ENCODE measurements at places on chromosomes 4 and X.

DNA sequence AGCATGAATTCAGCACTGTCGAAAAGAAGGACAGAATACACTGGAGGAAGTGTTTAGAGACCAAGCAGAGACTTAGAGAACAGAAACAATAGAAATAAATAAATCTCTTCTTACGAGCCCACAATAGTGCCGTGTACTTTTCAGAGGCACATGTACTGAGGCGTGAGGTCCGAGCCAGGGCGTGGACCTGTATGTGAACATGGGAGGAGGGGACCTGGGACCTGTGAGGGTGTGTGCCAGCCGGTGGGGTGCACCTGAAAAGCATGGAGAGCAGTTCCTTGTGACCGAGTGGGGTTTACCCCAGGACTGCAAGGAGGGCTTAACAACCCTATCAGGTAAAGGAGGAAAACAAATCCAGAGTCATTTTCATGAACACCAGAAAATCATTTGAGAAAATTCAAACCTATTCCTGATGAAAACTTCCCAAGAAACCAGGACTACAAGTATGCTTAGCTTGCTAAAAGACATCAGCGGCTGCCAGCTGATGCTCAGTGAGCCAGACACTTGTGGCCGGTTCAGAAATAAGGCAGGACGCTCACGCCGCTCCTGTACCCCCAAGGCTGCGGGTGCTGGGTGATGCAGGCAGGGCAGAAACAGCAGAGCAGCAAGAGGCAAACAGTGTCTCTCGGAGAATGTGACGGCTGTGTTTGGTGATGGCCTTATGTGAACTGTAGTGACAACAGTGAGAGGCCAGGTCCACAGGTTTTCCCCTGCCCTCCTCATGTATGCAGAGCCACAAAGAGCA is 37.1 kb downstream of the NELFA start:
- ATAC-seq, result no peak

DNA sequence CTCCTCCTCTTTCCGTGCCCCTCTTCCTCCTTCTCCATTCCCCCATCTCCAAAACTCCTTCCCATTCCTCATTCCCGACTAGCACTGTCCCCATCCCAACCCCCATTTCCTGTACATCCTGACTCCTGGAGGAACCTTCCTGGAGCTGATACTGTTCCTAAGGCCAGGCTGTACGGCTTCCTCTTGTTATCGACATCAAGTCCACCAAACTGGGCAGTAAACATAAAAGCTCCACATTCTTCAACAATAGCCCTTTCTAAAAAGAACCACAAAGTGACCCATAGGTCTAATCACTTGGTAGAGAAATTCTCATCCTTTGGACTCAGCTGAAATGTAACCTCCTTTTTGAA is 22.9 kb downstream of the AWAT2 start:
- no peak for ATAC-seq

DNA sequence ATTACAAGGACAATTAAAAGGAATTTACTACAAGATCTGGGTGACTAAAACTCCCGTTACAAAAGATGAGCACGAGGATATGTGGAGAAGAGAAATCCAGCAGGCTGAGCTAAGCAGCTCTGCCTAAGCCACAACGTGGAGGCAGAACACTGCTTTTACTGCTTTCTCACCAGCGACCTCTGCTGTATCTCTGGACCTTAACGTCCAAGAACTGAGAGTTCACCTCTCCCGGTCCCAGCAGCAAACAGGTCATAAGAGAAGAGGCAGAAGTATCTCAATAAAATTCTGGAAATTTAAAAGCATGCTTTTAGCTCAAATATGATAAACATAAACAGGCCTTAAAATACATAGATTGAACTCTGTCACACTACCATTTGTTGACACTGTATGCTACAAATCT is 81.0 kb downstream of the ADGRA3 start:
- ATAC-seq, result no peak

DNA sequence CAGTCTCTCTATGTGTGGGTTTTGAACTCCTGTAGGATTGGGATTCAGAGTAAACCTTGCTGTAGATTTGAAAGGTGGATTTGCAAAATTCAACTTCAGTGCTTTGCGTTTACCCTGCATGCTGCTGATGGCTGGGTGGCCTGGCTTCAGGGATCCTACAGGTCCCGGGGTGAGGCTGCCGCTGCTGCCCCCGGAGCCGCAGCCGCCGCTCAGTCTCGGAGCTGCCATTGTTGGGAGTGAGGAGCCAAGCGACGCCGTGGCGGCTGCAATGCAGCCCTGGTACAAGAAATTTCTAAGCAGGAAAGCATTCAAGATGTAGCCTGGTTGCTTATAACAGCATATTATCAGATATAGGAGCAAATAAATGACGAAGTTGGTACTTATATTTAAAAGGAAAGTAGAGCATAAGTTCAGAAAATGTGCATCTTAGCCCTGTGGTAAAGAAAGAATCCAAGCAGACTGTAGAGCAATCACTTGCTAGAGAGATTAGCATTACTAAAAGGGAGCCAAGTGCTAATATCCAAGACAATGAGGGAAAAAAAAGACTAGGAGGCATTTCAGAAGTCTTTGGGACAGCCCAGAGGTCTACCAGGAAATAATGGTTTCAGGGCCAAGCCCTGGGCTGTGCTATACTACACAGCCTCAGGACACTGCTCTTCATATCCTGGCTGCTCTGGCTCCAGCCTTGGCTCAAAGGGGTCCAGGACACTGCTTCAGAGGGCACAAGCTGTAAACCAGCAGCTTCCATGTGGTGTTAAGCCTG is 36.9 kb upstream of the CHIC1 start:
- ATAC-seq, result no peak

DNA sequence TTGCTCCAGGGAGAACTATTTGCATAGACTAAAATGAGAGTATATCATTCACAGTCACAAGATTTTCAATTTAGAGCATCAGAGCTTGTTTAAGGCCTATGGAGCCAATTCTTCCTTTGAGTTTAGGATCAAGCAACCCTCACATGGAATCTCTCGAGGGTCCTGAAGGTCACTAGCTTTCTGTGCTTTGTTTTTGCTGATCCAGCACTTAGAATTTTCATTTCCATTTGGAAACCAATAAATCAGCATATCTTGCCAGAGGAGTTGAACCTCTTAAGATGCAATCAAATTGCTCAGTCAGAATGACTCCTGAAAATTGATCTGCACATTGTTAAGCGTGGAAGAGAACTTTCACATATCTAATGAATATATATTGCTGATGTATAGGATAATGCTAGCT is 1039.6 kb downstream of the PDHA2 start:
- no peak for ATAC-seq

DNA sequence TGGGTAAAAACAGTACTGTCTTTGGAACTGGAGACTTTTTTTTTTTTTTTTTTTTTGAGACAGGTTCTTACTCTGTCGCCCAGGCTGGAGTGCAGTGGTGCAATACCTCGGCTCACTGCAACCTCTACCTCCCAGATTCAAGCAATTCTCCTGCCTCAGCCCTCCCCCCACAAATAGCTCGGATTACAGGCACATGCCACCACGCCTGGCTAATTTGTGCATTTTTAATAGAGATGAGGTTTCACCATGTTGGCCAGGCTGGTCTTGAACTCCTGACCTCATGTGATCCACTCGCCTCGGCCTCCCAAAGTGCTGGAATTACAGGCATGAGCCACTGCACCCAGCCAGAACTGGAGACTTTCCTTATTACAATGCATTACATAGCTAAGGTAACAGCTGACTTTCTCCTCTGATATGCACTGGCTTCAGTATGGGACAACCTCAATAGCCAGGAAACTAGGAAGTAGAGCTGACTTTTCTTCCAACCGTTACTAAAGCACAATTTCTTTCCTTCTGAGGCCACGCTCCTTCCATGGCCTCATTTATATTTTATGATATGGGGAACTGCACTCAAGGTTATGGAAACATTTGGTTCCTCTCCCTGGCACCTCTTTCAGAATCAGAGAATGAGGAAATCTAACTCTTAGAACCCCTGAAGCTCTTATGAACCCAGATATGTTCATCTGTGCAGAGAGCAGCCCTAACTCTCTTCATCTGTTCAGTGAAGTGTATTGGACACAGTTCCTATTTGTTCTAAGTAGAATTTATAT is 53.5 kb upstream of the FAM9B start:
- ATAC-seq, result no peak

DNA sequence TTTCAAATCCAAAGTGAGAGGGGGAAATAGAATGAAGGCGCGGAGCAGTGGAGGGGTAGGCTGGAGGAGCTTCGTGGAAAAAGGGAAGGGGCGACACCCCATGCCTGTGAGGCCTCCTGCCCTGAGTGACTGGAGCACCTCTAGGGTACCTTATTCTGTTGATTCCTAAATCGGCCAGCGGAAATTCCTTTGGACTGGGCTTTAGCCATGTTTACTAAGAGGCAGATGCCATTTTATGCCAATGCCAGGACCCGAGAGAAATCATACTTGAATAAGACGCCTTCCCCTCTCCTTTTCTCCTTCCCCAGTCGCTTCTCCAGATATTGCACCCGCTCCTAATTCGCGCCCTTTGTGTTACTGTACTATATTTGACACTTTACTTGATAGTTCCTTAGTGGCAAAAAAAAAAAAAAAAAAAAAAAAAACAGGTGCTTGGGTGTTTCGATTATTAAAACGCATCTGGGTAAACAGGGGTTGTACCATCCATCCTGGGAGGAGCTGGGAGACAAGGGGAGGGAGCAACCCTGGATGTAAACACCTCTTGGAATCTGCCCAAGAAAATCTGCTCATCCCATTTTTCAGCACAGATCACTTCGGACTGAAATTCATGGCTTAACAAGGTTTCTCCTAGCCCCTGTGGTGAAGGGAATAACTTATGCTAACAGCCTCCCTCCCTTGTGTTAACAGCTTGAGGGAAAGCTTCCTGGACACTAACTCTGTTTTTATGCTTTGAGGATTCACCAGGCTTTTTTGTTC is 1.5 kb downstream of the BMP3 start:
- no peak for ATAC-seq

GRCh38 chr4:38149997-38150671 is 189.9 kb downstream of the PTTG2 start:
- ATAC-seq, result no peak

DNA sequence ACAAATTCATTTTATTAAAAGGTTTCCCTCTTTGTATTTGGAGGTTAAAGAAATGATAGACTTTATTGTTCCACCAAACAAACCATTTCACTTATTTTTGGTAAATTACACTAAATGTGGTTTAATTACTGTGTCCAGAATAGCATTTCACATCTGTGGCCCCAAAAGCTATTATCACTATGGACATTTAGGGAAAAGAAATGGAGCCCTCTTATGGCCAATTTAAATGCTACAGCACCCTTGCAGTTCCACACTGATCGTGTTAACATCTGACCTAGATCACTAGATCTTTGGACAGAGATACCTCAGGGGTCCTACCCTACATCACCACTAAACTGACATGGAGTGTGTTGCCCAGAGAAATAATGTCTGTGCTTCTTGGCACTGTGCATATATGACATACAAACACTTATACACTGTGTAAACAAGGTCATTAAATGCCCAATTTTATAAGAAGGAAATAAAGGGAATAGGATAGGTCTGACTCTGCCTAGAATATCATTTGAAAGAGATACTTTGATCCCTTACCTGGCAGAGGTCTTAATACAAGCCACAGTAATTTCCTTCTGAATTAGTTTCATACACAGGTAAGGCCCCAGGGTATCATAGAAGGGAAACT is 163.9 kb downstream of the KDR start:
- no peak for ATAC-seq

- no peak for ATAC-seq
These were observed 4.8 kb upstream of the IQSEC2 start for GRCh38 chrX:53286171-53286570.

DNA sequence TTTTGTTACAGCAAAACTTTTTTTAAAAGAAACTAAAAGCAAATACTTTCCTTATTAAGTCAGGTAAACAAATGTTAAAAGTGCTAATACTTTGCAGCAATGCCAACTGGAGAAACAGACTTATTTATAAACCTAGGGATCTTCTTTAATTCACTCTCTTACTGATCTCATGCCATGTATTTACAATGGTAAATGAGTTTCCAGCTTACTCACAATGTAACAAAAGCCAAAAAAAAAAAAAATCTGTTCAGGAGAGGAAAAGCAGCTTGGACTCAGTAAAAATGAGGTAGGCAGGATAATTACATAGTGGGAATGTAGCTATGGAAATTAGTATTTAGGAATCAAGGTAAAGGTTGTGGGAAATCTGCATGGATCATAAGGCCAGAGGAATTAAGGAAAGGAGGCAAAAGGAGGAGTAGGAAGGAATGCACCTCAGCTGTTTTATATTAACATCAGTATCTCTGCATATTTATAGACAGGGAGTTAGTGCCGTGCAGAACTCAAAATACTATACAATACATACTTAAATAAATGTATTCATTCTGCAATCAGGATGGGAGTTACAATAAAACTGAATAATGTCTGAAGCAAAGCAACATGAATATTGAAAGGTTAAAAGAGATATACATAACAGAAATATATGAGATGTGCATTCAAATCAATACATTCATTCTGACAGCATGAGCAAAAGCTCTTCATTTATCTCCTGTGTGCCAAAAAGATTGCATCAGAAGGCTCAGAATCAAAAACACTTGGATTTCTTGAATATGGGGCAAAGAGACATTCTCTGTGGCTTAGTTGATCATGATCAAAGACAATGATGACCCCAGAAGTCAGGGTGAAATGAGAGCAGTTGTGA is 57.9 kb upstream of the ETNPPL start:
- ATAC-seq, result no peak

GRCh38 chr4:138689187-138689586 is 326.4 kb upstream of the NOCT start:
- ATAC-seq, result no peak

DNA sequence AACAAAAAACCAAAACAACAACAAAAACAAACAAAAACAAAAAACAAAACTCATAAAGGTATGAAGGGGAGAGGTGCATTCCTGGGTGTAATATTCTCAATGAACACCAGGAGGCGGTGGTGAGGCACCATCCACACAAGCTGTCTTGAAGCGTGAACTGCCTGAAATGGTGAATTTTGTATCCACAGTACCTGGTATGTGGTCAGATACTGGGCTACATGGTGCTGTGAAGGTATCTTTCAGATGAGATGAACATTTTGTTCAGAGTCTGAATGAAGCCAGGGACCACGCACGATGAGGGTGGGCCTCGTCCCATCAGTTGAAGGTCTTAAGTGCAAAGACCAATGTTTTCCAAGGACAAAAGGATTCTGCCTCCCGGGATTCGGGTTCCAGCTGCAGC is 58.5 kb downstream of the ASMT start:
- no peak for ATAC-seq

GRCh38 chr4:5399790-5400421 is 308.5 kb downstream of the EVC2 start:
- ATAC-seq, result no peak
